WTC11 (cell line): ENCODE measurements at places on chromosomes 1 and 21. TPM values are rescaled to one million over a fixed set of nuclear protein-coding genes. Genes with fewer than 3 reads are reported as not detected.

DNA sequence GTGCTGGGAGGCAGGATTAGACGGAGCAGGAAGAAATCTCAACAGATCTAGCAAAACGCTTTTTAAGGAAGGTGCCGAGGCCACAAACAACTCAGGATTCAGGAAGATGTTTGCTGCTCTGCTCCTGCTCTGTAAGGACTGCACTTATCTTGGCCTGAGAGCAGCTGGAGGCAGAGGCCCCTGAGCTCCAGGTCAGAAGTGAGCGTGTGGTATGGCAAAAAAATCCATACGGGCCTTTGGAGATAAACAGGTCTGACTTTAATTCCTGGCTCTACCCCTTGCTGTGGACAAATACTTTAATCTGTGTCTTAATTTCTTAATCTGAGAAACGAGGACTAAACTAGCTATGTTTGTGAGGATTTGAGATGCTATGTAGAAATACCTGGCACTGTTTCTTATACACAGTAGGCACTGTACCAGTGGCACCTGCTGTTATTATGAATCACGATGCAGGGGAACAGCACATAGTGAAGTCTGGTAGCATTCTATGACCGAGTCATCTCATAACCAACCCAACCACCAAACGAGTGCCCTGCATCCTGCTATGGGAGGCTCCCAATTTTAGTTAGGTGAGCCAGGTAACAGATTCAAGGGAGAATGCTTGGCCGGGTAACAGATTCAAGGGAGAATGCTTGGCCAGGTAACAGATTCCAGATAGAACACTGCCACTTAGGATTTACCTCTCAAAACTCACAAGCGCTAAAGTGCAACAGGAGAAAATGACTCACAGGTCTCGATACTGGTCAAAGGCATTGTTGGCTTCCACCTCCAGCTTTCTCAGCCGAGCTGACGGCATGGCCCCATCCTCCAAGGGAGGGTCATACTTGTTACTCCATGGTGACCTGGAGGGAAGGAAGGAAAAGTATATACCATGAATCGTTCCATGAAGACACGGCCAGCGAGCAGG lies 65.9 kb downstream of the SLC66A1 start:
- DNase-seq = no peak

PCNX2 gene
- total RNA-seq = 50.8 to 59.4 TPM (median 57.0 TPM) in 3 replicates

CEP170 gene
- 89.6 to 94.7 TPM (median 90.3 TPM) in 3 replicates for total RNA-seq

GRCh38 chr1:203682473-203683383 lies 56.1 kb downstream of the ATP2B4 start:
- DNase-seq = peak; percentile 33

DNA sequence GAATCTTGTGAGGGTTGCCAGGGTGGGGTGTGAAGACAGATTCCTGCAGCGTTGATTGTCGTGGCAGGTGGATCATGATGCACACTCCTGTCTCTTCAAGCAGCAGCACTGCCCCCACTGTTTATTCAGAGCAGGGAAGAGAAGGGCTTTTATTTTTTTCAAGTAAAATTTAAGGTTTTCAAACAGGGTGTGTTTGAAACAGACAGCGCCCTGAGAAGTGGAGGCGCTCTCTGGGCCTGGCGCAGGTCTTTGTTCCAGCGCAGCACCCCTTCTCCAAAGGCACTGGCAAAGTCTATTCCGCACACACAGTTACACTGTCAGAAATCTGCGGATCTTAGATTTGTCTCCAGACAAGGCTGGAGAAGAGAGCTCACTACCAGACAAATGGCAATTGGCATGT lies 7.0 kb downstream of the C1orf53 start:
- DNase-seq = no peak

DNA sequence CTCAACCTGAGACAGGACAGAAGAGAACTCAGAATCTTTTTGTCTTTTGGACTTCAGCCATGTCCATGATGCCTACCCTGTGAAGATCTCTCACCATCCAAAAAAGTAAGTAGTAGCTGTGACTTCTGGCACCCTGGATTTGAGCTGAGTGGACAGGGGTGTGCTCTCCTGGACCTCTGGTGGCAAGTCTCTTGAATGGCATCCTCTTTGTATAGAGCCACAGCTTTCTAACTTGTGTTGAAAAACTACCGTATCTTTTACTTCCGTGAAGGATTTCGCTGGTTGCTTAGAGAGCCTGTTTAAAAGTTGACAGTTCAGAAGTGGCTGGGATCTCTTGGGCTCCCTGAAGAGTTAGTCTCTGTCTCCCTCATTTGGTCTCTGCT lies 1.8 kb downstream of the MFN2 start:
- DNase-seq = no peak

ACTRT2 gene
- total RNA-seq = not detected in 3 replicates

DNA sequence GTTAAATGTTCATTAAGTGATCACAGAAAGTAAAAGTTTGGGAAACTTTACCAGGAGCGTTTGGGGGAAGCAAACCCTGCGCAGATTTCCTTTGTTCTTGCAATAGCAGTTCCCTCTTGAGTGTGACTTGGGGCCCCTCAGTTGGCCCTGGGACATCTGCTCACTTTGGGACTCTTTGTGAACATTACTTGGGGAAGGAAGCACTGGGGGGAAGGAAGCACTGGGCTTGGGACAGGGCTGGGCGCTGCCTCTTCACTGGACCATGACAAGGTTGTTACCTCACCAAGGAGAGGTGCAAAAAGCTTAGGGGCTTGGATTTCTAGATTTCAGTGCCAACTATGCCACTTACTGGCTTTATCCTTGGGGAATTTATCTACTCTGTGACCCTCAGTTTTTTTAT lies 63.5 kb downstream of the ETS2 start:
- DNase-seq = no peak

DNA sequence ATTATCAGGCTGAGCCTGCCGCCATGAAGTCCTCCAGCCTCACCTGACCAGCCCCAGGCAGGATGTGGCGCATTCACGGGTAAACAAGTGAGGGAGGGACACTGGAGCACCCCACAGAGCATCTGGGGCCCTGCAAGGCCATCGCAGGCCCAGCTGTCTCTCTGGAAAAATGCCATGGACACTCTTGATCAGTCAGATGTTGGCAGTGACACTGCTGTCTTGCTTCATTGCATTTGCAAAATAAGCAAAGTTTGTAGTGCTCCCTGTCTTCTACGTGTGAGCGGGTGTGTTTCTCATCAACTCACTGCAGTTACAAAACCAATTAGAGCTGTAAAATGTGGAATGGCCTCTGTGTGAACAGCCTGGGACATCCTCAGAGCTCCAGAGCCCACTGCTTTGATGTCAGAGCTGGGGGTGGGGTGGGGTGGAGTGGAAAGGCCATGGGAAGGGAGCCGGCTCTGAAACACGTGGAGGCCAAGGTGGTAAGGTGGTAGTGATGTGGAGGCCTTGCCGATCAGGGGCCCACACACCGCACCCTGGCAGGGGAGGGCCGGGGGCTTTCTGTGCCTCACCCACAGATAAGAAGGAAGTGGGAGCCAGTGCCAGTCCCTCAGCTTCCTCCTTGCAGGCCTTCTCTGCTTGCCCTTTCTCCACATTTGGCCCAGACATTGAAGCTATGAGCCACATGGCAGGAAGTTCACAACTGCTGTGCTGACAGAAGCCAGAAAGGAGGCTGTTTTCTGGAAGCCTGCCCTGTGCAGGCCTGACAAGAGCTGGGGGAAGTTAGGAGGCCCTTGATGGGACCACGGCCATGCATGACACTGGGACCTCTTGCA lies 254.9 kb downstream of the RHOU start:
- DNase-seq = no peak

DNA sequence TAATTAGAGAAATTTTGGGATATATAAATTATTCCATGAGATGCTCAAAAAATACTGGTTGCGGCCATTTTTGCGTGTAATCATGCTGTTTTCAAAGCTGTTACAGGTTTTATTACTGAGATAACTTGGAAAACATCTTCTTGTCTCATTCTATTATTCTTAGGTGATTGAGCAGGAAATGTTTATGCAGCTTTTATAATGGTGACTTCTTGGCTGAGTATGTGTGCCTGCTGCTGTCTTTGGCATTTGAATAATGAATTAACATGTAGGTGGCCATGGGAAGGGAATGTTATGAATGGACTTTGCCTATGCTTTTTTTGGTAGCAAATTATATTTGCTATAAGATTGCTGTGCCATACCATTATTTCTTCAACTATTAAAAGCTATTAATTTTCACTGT lies 52.5 kb downstream of the RASAL2 start:
- DNase-seq = no peak

RIPPLY3 gene
- total RNA-seq = 2.0 to 3.5 TPM (median 2.3 TPM) in 3 replicates

NCAM2 gene
- total RNA-seq = 0.64 to 1.6 TPM (median 0.94 TPM) in 3 replicates

DNA sequence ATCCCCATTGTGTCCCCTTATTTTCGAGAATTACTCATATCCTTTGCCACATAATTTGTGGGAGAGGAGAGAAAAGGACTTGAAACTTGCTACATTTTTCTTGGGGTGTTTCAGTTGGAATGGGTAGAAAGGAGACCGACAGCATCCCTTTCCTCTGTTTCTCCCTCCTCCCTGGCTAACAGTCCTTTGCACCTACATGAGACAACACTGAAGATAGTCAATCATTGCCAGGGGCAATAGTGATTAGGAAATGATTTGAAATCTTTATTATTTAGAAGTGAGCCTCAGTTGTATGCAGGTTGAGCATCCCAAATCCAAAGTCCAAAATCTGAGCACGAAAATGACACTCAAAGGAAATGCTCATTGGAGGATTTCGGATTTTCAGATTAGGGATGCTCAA lies 7.8 kb upstream of the TARS2 start:
- no peak for DNase-seq

DNA sequence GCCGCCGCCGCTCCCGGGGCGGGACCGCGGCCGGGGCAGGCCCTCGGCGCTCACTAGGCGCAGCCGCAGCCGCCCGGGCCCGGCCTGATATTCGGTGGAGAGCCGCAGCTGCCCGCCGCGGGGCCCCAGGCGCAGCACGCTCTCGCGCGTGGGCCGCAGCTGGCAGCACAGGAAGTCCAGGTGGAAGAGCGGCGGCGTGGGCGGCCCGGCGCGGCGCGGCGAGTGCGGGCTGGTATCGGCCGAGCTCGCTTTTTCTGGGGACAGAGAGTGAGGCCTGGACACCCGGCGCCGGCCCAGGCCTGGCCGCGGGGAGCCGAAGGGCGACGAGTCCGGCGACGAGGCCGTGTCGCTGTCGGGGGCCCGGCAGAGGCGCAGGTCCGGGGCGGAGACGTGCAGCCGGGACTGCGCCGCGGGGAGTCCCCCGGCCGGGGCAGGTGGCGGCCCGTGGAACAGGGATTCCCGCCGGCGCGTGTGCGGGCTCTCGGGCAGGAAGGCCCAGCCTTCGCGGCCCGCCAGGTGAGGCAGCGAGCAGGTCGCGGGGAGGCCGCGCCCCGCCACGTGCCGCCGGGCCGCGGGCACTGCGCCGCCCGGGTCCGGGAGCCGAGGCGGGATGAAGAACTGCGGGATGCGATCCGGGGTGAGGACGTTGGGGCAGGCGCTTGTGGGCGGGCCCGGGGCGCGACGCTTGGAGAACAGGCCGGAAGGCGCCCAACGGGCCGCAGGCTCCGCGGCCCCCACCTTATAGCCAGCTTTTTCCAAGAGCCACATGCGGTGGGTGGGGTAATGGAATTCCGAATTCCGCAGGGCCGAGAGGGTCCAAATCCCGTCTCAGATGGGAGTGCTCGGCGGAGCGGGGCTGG lies 1.2 kb downstream of the C2CD4D start:
- peak; percentile 54 for DNase-seq

IVL gene
- not detected in 3 replicates for total RNA-seq

DNA sequence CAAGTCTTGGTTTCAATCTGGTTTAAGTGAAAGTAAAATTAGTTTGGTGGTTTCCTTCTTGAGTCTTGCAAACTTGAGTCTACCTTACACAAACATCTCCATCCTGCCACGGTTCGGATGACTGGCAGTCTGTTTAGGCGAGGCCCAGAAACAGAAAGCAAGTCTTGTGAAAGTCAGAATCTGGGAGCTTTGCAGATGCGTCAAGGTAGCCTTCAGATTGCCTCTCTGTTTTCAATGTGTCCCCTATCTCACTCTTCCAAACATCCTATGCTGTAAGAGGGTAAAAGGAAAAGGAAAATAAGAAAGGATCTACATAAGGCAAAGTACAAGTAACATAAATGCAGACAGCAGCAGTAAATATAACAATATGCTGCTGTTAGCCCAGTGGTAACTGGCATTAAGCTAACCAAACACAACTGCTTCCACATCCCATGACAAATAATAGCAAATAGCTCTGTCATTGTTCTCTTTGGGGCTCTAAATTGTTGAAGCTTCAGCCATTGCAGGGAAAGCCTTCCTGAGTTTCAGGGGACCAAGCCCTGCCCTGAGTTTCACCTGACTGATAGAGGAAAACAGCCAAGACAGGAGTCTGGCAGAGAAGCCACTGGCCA lies 26.2 kb upstream of the C1orf105 start:
- DNase-seq = no peak

DNA sequence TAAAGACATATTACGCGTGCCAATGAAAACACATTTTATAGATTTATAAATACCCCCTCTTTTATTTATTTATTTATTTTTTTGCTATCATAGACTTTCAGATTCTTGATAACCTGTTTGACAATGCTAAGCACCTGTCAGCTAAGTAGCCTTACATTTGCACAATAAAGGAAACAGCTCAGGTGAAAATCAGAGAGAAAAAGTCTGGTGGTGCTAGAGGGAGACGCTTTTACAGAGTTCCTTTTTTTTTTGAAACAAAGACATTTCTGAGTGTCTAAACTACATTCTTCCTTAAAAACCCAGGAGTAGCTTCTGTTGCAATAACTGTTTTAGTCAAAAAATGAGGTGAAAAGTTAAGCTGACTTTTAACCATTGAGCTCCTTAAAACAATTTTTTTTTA lies 1611.6 kb downstream of the NCAM2 start:
- DNase-seq = no peak

DNA sequence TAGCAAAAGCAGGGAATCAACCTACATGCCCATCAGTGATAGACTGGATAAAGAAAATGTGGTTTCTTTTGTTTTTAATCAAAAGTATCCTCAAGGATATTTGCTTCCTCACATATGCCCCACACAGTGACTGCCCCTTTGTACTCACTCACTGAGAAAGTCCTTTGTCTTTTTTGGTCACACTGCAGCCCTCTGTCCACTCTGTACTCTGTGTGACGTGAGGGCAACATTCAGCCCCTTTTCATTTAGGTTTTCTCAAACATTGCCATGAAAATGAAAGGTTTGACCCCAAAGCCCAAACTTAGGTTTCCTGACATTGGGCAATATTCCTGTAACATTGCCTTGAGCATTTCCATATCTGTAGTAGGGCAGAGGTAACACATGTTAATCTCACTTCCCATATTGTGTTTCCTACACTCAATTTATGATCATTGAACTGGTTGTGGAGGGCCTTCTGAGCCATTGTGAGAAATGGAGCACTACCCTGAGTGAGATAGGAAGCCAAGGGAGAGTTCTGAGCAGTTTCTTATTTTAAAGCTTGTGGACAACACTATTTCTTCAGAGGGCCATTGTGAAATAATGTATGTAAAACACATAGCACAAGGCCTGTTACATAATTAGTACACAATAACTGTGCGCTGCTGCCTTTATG lies 501.9 kb upstream of the C1orf87 start:
- DNase-seq = no peak

C8B gene
- total RNA-seq = 0.30 to 0.46 TPM in 2 of 3 replicates, not detected in the other

BSND gene
- total RNA-seq = 0.30 to 0.42 TPM (median 0.37 TPM) in 3 replicates

DNA sequence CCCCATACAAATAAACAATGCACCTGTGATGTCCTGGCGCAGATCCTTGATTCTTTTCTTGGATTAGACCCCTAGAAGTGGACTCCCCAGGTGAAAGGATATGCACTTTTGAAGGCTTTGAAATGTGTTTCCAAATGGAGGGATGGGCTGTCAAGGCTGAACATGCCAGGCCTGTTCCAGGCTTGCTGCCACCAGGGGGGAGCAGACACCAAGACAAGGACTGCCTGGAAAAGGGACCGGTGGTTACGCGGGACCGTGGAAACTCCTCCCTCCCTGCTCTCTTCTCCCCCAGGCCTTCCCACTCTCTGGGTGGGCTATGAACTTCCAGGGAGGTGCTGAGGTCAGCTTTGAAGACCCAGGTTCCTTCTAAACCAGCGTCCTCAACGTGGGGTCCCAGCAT lies 12.7 kb downstream of the C1QB start:
- DNase-seq = peak; percentile 72

MRPS14 gene
- 30.4 to 33.1 TPM (median 32.1 TPM) in 3 replicates for total RNA-seq

GRCh38 chr1:228175316-228176023 lies 9.9 kb downstream of the IBA57 start:
- DNase-seq = no peak
